NCI-H1694 (cell line): ENCODE measurements at places on chromosomes 4 and X.

DNA sequence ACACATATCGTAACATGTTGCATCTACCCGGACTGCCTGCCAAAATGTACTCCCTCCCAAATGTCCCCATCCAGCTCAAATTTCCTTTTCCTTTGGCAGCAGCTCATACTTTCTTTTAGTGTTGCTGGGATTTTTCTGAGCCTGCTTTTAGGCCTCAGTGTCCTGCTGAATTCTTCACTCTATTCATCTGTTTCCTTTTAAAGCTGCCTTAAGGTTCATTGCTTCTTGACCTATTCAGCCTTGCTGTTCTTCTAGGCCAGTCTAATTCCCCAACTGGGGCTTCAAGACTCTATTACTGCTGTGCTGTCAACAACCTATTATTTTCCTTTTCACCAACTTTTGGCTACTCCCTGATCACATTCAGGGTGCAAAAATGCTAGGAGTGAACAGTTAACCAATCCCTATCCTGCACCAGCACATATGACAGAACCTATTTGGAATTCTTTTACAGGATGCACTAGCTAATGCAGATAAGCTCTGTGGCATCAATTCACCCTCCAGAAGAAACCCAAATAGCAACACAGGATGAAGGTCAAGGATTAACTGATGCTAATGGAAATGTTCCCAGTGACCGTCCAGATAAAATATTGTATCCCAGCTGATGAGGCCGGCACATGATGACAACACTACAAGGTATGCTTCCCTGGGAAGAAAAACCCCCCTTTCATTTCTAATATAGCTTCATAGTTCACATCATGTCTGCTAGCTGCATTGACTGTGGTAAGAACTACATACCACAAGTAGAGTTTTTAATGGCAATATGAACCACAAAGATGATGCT is 114.7 kb upstream of the TTC29 start:
- no peak for DNase-seq

GRCh38 chr4:123506011-123506695 is 109.6 kb downstream of the SPRY1 start:
- no peak for DNase-seq

GRCh38 chr4:91447168-91447567 is 856.6 kb upstream of the GRID2 start:
- DNase-seq = no peak

DNA sequence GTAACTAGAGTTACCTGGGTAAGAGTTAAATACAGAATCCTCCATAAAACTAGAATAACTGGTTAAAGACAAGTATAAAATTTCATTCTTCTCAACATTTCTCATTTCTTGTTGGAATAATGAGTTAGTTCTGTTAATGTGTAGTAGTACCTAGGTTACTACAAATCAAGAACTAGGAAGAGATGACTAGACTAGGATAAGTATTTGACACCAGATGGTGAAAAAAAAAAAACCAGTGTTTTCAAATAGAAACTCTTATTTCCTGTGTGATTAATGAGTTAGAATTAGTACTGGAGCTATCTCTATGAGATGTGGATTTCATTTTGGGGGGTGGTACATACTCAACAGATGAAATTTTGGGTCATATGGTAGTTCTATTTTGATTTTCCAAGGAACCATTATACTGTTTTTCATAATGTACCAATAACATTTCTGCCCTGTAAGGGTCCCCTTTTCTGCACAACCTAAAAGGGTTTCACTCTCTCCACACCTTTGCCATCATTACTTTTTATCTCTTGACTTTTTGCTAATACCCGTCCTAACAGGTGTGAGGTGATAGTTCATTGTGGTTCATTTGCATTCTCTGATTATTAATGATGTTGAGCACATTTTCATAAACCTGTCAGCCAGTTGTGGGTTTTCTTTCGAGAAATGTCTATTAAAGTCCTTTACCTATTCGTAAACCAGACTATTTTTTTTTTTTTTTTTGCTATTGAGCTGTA is 1.7 kb upstream of the VCX start:
- no peak for DNase-seq
